ENCODE measurements at places on chromosomes 2 and 18.

DNA sequence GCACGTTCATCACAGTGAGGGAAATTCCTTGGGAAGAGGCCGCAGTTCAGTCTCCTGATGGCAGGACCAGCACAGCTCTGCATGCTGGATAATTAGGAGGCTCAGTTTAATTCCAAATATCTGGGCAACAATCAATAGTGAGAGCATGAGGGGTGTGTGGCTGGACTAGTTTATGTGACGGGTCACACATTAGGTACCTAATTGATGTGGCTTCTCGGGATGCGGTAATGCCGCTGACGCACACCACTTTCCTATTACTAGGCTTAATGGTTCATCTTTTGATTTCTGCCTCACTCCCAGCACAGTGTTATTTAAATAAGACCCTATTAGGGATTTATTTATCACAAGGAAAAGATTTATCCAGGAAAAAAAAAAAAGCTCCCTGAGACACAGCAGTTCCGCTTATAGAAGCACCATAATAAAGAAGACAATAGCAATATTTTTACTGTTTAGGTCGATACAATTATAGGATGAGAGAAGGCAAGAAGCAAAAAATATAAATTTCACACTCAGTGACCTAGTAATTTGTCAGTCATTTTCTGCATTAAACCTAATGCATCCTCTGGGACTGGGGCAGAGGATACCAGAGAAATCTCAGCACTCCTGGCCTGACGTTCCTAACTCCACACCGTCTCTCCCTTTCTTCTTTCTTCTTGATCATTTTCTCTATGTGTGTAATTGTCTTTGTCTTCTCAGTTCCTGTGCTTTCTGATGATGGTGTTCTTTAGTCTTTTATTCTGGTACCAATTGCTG is 264.7 kb upstream of the SLC14A2 start:
- DNase-seq = no peak

DNA sequence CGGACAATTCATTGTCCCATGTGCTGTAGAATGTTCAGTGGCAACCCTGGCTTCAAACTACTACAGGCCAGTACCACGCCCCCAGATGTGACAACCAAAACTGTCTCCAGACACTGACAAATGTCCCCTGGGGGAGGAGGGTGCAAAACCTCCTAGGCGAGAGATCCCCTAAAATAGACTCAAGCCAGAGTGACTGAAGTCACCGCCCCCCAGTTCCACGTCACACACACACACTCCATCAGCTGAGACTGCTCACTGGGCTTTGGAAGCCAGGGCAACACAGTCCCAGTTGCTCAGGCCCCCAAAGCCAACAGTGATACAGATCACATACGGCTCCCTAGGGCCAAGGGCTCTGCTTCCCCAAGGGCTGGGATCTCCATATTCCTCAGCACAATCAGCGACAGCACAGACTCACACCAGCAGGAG is 19.1 kb downstream of the HDAC4 start:
- no peak for DNase-seq

GRCh38 chr2:70645733-70646419 is 92.2 kb upstream of the TGFA start:
- no peak for DNase-seq

GRCh38 chr2:70511971-70512729 is 41.5 kb downstream of the TGFA start:
- DNase-seq = no peak

- no peak for DNase-seq
Measured at GRCh38 chr2:118442046-118442445, 353.8 kb downstream of the INSIG2 start.

DNA sequence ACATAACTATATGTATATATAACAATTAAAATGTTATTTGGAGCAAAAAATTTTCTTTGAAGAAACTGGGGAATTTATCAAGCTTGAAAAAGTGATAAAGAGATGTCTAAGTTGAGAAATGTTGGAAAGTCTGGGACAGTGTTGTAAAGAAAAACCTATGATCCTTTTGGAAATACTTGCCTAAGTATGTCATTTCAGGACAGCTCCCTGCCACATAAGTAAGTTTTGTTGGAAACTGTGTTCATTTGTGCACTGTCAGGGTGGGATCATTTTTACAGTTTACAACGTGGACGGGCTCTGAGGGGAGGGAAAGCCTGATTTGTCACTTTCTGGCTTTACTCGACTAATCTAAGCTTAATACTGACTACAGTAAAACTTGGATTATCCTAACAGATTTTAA is 10.4 kb upstream of the COL3A1 start:
- no peak for DNase-seq

GRCh38 chr2:133163111-133163510 is 405.2 kb downstream of the NCKAP5 start:
- no peak for DNase-seq

DNA sequence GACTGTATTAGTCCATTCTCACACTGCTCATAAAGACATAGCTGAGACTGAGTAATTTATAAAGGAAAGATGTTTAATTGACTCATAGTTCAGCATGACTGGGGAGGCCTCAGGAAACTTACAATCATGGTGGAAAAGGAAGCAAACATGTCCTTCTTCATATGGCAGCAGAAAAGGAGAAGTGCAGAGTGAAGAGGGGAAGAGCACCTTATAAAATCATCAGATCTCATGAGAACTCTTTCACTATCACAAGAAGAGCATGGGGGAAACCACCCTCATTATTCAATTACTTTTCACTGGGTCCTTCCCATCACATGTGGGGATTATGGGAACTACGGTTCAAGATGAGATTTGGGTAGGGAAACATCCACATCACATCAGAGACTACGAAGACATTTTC is 43.0 kb upstream of the CAVIN2 start:
- no peak for DNase-seq

DNA sequence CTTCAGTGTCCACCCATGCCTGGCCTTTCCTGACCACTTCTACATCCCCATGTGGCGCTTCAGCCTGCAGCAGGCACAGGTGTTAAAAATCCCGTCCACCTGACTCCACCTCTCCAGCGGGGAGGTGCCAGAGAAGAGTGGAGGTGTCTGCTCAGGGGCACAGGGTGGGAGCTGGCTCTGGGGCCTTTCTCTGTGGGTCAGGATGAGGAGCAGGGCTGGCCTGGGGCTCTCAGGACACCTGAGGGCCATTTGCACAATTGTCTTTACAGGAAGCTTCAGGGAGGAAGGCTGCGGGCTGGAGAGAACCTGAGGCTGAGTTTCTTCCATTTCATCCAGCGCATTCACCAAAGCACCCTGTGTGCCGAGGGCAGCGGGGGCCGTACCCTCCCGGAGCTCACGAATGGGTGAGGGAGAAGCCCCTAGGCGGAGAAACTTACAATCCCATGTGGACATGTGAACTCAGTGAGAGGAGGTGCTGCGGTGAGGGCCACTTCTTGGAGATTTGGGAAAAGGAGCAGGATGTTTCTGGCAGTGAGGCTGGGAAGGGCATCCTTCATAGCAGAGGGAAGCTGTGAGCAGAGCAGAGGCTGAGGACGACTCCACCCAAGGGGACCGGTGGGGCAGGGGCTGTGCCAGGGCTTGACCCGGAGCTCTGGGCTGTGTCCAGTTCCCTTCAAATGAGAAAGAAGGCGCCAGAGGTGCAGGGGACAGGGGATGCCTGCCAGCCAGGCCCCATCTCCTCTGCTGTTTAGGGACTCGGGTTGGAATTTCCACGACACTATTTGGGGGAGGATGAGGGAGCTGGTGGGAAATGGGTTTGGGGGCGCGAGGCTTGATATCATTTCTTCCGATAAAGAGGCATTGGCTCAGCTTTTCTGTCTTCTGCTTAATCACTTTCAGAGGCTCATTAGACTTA is 155.2 kb upstream of the MYCN start:
- no peak for DNase-seq

DNA sequence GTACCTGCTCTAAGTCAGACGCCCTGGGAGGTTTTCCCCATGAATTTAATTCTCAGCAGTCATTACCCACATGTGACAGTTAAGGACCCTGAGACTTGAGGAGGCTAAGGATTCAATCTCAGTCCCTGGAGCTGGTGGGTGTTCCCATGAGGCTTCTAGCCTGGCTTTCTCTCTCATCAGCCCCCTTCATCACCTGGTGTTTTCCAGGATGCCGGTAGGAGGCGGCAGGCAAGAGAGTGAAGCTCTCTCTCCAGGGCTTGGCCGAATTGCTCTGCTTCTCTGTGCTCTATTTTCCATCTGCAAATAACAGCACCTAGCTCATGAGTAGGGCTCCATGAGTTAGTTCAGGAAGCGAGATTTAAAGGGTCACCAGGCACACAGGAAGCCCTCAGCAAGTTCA is 241.9 kb downstream of the PTPRM start:
- DNase-seq = no peak

DNA sequence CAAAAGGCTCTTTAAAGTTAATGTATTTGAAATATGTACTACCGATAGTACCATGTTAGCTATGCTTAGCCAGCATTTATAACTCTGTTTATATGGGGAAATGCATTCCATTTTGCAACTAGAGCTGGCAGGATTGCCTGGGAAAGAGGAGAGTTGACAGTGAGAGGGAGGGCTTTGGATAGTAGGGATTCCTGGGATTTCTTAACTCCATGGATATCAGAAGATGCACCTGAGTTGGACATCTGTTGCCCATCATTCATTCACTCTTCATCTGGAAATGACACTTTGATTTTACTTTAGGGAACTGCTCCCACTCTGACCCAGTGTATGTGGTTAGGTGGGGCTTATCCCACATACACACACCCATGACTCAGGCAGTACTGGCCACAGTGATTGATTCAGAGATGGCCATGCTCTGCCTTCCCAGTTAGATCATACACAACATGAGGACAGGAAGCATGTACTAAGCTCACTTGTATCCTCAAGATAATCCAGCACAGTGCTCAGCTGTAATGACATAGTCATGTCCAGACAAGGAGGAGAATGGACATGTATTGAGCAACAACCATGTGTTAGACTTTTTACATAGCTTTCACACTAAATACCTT is 248.8 kb downstream of the MREG start:
- no peak for DNase-seq

DNA sequence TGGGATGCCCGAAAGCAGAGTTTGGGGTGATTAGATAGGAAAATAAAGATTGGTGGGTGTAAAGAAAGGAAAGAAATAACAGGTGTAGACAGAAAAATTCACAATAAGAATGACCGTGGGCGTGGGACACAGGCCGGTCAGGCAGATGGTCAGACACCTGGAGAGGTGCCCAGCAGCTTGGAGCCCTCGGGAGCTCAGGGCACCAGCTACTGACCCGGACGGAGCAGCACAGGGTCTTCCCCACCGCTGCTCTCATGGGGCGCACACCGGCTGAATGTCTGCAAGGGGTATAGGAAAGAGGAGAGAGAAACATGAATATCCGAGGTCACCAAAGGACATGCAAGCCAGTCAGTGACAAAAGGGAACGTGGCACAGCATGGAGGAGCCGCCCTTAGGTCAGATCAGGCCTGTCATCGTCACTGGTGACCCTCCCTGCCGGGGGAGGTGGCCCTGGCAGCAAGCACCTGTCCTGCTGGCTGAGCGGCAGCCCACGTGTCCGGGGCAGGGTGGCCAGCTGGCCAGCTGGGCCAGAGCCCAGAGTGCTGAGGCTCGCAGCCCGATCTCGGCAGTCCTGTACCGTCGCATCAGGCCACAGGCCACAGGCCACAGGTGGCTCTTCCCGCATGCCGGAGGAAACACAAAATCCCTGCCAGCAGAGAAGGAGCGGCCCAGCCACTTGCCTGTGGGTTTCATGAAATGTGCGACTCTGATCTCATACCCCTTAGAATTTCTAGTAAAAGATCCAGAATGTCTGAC is 112.0 kb upstream of the NDUFV2 start:
- DNase-seq = no peak

- no peak for DNase-seq
Measured at GRCh38 chr2:20650393-20650876, 463 bp downstream of the HS1BP3 start.

DNA sequence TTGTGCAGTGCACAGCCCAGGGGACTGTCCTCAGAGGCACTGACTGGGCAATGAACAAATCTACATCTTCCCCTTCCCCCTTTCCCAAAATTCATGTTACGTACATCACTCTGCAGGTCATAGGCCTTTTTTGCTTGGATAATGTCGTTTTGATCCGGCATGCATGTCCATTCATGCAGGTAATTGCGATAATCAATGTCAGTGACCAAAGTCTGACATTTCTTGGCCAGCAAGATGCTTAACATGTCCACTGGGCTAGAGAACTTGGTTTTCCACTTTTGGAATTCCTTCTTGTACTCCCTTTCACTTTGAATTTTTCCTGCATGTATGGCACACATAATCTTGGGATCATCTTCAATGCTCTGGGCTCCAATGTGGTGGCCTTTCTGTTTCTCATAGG is 124.6 kb downstream of the NEB start:
- no peak for DNase-seq

- no peak for DNase-seq
Measured at GRCh38 chr2:239689985-239690384, 289.2 kb upstream of the HDAC4 start.

GRCh38 chr2:177429688-177430325 is 37.2 kb downstream of the AGPS start:
- no peak for DNase-seq

- DNase-seq = no peak
Measured at GRCh38 chr18:56995579-56996188, 151.2 kb upstream of the BOD1L2 start.

- DNase-seq = no peak
Measured at GRCh38 chr2:35374845-35375244, 980.7 kb upstream of the CRIM1 start.

- DNase-seq = no peak
Measured at GRCh38 chr2:223696719-223697118, 94.6 kb upstream of the SCG2 start.

DNA sequence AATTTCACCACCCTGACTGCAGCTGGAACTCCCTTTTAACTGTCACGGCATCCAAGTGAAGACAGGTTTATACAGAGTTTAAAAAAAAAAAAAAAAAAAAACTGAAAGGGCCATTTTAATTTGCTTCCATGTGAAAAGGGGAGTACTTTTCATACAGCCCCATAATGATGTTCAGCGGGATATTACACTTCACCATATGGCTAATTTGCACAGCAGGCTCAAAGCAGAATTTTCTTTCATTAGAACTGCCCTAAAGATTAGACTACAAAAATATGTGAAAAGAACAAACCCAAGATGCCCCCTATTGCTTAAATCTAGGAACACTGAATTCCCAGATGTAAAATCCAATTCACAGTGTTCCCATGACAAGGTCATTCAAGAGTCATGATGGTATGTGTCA is 301.8 kb downstream of the EXOC6B start:
- no peak for DNase-seq

GRCh38 chr2:217363470-217363869 is 503.6 kb upstream of the TNP1 start:
- no peak for DNase-seq

GRCh38 chr18:27699137-27699536 is 477.8 kb downstream of the CDH2 start:
- no peak for DNase-seq

DNA sequence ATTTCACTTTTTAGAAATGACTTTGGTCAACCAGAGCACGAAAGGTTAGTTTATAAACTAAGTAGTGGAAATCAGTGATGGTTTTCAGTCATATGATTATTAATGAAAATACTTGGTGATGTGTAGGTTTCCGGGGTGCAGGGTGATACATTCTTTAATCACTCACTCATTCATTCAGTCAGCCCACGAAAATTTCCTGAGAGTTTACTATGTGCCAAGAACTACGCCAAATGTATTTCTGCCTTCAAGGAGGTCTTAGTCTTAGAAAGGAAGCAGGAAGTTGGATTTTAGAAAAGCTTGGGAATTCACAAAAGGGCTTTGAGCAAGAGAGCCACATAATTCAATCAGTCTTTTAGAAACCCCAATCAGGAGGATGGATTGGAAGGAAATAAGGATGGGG is 543.6 kb downstream of the PLCL1 start:
- DNase-seq = no peak

All from stimulated activated CD8-positive, alpha-beta memory T cell treated with anti-CD3 and anti-CD28 coated beads, Interleukin-4, amount 100 ng/mL, for 4 hours (primary cell).